ENCODE measurements at places on chromosomes 7 and 10.
A peak's percentile ranks its signal among the peaks of the same experiment; 100 is the strongest.

GRCh38 chr10:89206402-89207180 is 526 bp downstream of the CH25H start:
- peak; percentile 31 for DNase-seq

DNA sequence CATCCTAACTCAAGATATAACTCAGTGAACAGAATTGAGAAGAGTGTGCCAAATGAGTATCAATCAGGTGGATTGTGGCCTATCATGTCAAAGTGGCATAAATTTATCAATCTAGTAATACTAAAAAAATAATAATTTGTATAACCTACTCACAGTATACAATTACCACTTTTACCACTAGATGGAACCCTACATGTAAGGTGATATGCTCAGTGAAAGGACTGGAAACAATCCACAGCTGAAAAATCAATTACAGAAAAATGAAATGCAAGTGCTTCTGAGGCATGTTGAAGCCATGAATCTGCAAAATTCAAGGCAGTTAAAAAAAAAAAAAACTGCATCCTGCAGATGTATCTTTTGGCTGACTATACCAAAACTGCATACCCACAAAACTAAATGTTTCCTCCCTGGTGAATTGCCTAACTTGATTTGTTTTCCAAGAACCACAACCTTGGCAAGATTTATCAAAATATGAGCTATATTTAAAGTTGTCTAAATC is 13.9 kb downstream of the ARHGAP19 start:
- DNase-seq = no peak

DNA sequence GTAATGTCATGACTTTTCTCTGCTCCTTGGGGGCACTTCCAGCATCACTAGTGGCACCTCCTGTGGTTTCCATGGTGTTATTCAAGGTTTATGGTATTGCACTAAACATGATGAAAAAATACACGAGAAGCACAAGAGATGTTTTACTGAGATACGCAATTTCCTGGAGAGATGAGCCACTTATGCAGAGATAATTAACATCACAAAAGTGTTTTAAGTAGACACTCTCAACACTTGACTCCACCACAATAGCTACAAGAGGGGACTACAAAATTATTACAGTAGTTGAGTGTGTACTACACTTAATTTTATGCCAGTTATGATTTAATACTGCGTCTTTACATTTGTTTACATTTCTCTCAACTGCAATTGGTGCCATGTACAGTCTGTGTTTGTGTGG is 906.7 kb downstream of the DNAJB9 start:
- DNase-seq = no peak

GRCh38 chr7:46600340-46600739 is 679.3 kb upstream of the IGFBP3 start:
- DNase-seq = no peak
